ENCODE measurements at places on chromosomes 13 and 19. TPM values are rescaled to one million over a fixed set of nuclear protein-coding genes. Genes with fewer than 3 reads are reported as not detected.

The ZNF121 gene
- 28.0 TPM for total RNA-seq

The CYP2A7 gene
- not detected for total RNA-seq

The ZNF491 gene
- total RNA-seq, result 0.20 TPM

The KIR2DL3 gene
- not detected for total RNA-seq

DNA sequence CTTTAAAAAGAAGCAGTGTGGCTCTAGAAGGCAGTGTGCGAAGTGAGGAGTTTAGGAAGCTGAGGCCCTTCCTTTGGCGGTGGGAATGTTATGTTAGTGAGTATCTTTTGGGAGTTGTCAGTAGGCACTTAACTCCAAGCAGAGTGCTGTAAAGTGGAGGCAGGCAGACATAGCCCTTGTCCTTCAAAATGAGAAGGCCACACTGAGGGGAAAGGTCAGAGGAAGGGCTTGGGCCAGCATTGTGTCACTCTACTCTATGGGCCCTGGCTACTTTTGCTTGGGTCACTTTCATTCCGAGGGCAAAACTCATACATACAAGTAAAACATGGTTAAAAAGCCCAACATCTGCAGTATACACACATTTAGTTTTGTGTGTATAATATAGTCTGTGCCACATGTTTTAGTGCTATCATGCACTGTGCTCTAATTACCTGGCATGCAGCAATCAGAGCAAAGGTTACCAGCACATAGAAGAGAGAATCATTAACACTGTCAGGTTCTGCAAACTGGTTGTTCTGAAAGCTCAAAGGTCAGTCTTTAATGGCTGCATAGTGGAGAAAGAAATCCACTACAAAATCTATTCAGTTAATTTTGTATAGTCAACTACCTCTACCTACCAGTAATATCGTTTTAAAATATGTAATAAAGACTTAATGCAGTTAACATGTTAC is 64.4 kb downstream of the WASF3 start:
- ATAC-seq, result no peak

- ATAC-seq, result no peak
Measured at GRCh38 chr13:99658261-99658991, 157.2 kb downstream of the TM9SF2 start.

DNA sequence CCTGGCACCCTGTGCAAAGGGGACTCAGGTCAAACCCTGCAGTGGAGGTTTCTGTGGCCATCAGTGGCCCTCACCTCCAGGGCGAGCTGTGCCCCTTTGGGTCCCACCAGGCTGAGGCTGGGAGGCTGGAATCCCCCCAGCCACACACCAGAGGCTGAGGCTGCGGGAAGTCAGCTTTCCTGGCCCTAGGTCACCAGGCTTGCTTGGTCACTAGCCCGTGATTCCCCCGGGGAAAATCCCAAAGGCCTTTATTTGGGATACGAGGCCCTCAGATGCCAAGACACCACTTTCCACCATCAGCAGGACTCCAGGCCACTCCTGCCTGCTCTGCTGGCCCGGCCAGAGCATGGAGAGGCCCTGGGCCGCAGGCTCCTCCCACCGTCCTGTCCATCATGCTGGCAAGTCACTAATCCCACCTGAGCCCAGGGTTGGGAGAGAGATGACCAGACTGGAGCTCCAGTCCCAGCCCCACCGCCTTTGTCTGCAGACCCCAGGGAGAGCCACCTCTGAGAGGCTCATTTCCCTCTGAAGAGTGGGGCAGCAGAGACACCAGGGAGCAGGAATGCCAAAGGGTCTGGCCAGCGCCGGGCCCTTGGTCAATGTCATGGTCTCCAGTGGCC is 4.7 kb downstream of the NKPD1 start:
- no peak for ATAC-seq

GRCh38 chr19:10286803-10287737 is at the start of gene ICAM4:
Gene ICAM4 (plus strand): TSS chr19:10286955. CDS start chr19:10287013, 58 bp downstream.
- ATAC-seq, result no peak

- no peak for ATAC-seq
Measured at GRCh38 chr13:96811049-96811448, 183.2 kb downstream of the OXGR1 start.

DNA sequence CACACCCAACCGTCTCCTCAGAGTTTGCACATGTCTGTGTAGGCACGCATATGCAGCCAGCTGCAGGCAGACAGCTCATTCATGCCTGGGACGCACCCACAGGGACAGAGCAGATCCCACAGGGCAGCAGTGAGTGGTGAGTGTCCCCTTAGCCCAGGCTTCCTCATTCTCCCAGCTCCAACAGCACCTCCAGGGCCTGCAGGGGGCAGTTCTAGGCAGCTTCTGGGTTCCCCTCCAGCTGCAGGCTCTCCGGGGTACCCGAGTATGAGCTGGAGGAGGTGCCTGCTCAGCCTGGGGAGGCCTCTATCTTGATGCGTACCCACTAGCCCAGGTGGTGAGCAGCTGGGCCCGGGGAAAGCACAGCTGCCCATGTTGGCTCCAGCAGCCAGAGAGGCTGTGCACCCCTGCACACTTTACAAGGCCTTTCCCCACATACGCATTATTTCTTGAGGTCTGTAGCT is 1.3 kb upstream of the SHANK1 start:
- peak; percentile 51 for ATAC-seq
